ENCODE measurements at places on chromosomes 7 and 10. TPM values are rescaled to one million over a fixed set of nuclear protein-coding genes. Genes with fewer than 3 reads are reported as not detected.

Gene SGCE
- 31.5 TPM for total RNA-seq

DNA sequence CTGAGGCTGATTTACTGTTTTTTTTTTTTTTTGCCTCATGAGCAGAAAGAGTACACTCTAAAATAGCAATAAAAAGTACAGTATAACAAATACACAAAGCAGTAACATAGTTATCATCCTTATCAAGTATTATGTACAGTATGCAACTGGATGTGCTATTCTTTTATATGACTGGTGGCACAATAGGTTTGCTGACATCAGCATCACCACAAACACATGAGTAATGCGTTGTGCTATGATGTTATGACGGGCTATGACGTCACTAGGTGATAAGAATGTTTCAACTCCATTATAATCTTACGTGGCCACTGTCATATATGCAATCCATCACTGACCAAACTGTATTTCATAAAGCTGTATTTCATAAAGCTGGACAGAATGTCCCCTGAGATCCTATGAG is 189.2 kb upstream of the GLI3 start:
- peak; percentile 47 for DNase-seq

DNA sequence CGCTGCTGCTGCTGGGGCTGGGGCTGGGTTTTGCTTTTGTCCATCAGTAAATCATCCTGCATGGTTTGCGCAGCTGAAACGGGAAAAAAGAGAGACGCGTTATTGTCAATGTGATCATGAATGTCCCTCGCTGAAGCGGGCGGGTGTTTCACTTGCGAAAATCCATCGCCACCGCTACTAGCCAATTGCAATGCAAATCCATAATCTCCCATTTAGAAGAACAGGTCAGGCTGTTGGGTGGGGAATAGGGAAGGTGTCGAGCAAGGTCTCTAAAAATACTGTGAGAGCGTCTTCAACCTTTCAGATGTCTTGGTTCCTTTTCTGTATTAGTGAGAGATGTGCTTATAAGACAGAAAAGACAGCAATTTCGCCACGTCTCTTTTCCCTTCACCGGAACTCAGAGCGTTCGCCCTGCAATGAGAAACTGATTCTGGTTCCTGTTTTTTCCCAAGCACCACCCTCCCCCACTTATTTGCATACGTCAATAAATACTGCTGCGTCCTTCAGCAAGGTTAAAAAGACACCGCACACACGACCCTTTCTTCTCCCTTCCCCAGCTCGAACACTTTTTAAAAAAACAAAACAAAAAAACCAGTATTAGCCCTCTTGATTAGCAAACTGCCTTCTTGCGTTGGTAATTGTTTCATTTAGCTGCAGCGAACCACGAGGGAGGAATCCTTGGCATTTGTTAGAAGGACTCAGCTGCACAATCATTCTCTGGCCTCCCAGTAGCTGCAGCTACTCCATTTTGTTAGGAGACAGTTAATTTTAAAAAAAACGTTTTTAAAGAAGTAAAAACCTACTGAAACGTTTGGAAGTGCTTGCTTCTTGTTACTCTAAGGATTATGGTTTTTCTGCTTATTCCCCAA is 50.4 kb downstream of the CPEB3 start:
- DNase-seq = peak; percentile 49

- peak; percentile 93 for DNase-seq
Measured at GRCh38 chr7:134174795-134175261, 47.7 kb downstream of the LRGUK start.

Gene FBXL15
- 4.9 TPM for total RNA-seq

- DNase-seq = no peak
Measured at GRCh38 chr7:45582868-45583277, 8.7 kb downstream of the ADCY1 start.

DNA sequence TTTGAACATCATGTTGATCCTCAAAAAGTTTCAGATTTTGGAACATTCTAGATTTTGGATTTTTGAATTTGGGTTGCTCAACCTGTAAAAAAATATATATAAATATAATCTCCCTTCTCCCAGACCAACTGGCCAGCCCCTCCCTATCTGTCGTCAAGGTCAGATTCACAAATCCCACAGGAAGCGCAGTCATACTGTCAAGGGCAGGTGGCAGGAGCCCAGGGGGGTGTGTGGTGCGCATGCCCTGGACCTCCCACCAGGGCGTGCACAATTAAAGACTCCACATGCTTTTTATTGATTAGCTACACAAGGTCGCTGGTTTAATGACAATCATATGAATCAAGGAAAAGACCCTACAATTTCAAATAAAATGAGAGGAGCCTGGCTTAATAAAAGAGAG is 77.0 kb upstream of the EEPD1 start:
- peak; percentile 39 for DNase-seq

Gene SAP25
- 0.80 TPM for total RNA-seq

GRCh38 chr10:104045151-104046089 is 40.3 kb downstream of the COL17A1 start:
- peak; percentile 60 for DNase-seq

- no peak for DNase-seq
Measured at GRCh38 chr10:124627866-124628675, 116.1 kb downstream of the FAM53B start.

Gene SFTPD
- not detected for total RNA-seq

GRCh38 chr7:122556873-122557542 is 141.9 kb downstream of the RNF133 start:
- no peak for DNase-seq

Gene FAM25C
- not detected for total RNA-seq

DNA sequence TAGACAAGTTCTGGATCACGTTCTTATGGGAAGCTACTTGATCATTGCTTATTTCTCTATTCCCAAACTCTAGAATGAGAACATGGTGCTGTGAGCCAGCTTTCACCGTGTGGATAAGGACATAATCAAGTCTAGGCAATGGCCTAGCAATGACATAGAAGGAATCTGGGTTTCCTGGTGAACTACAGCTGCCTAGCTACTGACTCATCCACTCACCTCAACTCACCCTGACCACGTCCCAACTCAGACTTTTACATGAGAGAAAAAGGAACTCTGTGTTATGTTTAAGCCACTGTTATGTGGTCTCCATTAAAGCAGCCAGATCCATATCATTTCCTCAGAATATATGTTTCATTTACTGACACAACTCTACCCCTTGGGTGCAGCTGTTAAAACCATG is 18.8 kb upstream of the MET start:
- DNase-seq = peak; percentile 91

Gene UFSP1
- total RNA-seq = 6.1 TPM

- DNase-seq = no peak
Measured at GRCh38 chr7:33039257-33039902, 23.2 kb downstream of the NT5C3A start.

DNA sequence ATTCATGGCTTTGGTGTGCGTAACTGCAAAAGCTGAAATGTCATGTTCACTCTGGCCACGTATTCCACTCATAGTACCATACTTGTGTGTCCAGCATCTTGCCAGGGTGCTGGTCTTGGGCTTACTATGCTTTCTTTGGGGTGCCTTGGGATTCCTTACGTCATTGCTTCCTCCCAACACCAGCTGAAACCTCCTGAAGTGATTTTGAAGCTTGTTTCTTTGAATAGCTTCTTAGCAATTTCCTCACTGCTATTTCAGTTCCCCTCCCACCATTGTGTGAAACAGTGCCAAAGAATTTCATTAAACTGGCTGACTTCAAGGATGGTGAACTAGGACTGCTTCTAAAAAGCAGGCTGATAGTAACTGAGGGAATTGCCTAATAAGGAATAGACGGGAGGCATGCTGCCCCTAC is 36.9 kb downstream of the ENTPD1 start:
- DNase-seq = no peak

- DNase-seq = no peak
Measured at GRCh38 chr10:71483885-71484751, 87.4 kb downstream of the CDH23 start.

Gene SSC4D
- 2.5 TPM for total RNA-seq

GRCh38 chr7:102081244-102081627 is 205.4 kb upstream of the SH2B2 start:
- DNase-seq = no peak

DNA sequence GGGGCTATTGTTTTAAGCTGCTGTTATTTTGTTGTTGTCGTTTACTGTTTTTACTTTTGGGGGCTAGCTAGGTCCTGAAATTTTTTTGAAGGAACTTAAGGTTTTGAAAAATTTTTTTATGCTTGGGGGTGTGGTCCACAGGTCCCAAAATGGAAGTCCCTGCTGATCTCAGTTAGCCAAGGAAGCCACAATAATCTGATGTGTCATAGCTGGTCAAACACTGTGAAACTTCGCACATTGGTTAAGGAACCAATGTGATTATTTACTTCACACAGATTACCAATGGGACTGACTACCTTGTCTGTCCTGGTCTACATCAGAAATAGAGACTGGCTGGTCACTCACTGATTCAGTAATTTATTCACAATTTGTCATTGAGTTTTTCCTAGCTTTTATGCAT is 29.5 kb upstream of the HYCC1 start:
- DNase-seq = peak; percentile 67

DNA sequence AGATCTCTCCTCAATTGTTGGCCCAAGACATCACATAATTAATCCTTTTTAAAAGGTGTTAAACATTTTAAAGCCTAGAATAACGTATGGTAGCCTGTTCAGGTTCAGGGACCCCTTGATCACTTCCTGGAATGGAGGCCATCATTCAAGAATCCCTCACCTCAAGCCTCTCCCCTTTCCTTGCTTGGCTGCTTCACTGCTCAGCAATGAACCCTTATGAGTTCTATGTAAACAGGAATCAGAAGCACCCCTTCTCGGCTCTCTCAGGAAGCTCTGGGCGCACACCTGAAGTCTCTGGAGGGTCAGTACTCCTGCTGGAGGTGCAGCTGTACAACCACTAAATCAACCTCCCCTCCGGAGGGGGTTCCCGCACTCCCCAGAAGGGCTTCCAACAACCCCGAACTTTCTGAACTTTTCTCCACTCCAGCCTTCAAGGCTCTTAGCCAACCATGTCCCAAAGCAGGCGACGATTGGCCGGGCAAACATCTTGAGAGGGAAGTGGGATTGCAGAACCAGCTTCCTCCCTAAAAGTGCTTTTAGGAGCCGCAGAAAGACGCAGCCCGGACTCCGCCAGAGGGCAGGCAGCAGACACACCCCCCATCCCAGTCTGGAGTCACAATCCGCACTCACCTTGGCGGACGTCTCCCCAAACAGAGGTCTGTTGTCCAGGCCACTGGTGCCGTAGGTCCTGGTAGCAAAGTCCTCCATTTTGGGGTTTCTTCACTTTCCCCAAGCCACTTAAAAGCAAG is 562 bp downstream of the TMEM243 start:
- peak; percentile 37 for DNase-seq

Measured in Daoy (cell line).